ENCODE measurements at places on chromosomes 5 and 9.

DNA sequence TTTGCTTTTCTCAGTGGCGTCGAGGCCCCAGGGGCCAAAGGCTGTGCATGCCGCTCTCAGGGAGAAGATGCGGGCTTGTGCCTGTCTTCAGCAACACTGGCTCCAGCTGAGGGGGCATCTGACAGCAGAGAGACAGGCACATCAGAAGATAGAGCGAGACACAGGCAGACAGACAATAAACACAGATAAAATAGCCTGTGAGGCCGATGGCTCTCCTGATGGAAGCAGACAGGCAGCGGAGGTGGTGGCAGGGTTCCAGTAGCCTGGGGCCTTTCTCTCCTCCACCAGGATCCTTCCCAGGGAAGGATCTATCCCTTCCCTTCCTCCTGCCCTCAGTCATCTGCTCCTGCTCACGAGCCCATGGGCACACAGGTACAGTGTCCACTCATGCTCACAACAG lies 16.6 kb upstream of the UNC5A start:
- no peak for DNase-seq

- DNase-seq = no peak
Measured at GRCh38 chr5:41908374-41909079, 4.4 kb downstream of the RIMOC1 start.

GRCh38 chr9:32456564-32456963 lies 69.4 kb downstream of the RIGI start:
- no peak for DNase-seq

GRCh38 chr9:136122425-136123383 lies 4.0 kb upstream of the TMEM250 start:
- DNase-seq = peak; percentile 70

GRCh38 chr5:146873186-146873917 lies 5.2 kb downstream of the PPP2R2B start:
- DNase-seq = no peak

DNA sequence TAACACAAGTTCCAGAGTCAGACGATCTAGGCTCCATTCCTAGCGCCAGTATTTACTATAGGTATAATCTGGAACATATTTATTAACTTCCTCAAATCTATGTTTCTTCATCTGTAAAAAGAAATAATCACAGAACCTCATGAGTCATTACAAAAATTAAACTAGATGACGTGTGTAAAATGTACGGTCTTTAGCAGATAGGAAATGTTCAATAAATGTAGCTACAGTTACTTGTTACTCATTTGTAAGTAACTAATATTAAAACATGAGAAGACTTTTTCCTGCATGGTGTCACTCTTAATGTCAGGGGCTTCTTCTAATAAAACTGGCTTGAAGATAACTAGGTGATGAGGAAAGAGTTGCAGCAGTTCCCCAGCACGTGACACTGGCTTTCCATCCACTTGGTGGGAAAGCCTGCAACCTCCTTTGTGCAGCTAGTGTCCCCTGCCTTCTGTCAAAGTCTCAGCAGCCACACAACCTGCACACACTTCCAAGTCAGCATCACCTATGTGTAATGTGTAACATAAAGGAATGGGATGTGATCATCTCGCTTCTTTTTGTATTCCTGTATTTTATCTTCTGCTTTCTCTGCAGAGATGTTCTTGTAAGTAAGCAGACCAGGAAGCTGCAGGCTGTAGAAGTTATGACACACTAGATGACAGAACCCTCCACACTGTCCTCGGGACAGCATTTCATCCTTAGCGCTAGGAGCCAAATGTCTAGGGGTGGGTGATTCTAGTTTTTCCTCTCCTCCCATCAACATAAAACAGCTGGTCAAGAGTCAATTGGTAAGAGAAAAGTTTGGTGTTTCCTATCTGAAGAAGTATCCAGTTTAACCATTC lies 1.8 kb upstream of the JAKMIP2 start:
- no peak for DNase-seq

- no peak for DNase-seq
Measured at GRCh38 chr5:43676083-43676840, 73.3 kb downstream of the NNT start.

DNA sequence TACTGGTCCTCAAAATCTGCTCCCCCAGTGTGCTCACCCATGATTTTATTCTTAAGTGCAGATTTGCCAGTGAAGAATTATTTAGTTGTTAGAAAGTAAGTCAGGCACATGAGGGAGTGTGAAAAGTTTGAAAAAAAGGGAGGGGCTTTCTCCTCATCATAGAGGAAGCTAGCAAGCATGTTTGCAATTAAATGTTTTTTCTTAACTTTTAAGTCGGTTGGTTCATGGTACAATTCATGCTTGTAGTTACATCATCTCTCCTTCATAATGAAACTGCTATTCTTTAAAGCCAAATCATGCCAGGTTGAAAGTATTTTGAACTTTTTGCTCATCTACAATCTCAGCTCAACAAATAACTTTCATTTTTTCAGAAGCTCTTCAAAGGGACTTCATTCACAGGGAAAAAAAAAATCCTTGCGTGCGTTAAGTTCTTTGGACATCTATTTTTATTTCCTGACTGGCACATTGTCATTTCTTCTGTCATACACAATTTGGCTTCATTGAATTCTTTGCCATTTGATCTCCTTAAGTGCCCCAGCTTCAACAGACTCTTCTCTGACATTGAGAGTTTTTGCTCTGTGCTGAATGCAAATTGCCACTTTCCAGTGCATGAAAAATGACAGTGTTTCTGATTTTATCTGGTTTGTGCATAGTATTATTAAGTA lies 456.9 kb downstream of the TMEM232 start:
- no peak for DNase-seq
